ENCODE measurements at places on chromosomes 16 and 17.

DNA sequence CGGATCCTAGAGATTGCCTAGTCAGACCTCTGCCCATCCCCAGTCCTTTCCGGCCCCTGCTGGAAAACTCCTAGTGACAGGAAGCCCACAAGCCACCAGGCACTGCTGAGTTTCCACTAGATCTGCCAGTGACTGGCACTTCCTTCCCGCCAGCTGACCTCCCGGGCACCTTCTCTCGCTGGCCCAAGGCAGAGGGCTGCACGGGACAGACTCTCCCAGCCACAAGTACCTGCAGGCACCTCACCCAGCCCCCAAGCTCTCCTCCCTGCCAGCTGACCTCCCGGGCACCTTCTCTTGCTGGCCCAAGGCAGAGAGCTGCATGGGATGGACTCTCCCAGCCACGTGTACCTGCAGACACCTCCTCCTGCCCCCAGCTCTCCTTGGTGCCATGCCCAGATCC, 66.3 kb upstream of the DOC2B start:
- no peak for DNase-seq

DNA sequence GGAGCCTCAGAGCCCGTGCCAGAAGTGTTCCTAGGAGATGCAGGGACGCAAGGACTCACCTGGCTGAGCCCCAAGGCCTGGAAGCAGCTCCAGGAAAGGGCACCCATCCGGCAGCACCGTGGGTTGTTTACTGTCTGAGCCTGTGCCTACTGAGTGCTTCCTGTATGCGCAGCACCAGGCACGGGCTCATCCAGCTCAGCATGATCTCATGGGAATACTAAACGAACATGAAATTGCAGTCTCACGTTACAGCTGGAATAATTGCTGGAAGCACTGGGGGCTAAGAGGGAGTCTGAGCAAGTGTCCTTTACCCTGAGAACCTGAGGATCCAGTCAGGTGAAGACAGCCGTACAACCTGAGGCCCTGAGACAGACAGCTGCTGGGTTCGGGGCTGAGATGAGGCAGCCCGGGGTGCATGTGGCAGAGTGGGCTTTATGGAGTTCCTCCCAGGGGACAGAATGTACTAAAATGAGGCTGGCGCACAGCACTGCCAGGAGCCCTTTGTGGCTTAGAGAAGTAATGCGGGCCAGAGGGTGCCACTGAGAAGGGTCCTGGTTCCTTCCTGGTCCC, 5.4 kb downstream of the CTRL start:
- DNase-seq, result no peak

DNA sequence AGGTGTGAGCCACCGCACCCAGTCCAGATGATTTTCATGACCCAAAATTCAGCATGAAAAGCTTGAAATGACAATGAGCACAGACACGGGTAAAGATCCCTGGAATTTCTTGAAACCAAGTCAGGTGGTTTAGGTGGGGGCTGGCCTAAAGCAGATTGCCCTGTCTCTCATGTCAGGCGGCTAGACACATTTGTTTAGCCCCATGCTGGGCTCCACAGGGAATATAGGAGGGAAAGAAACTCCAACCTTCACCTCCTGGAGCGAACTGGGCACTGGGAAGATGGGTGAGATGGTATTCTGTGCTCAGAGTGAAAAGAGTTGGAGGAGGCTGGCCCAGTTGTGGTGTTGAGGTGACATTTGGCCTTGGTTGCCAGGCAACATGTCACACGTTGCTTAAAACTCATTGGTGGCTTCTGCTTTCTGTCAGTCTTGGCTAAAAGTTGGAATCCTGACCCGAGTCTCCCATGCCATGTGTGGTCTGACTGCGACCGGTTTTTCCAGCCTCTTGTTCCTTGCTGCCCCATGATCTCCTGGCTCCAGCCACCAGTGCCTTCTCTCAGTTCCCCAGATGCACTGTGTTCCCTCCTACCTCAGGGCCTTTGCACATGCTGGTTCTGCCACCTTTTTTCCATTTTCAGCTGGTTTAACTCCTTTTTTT, 113.7 kb downstream of the ABCC6 start:
- DNase-seq, result no peak

GRCh38 chr17:54754560-54754959, 146.1 kb upstream of the TOM1L1 start:
- DNase-seq, result no peak

GRCh38 chr16:66023481-66023880, 343.0 kb upstream of the CDH5 start:
- DNase-seq, result no peak
